Right renal cortex interstitium (tissue), 3 donors: ENCODE measurements at places on chromosomes 6 and 20. TPM values are rescaled to one million over a fixed set of nuclear protein-coding genes. Genes with fewer than 3 reads are reported as not detected.
A peak's percentile ranks its signal among the peaks of the same experiment; 100 is the strongest.

DNA sequence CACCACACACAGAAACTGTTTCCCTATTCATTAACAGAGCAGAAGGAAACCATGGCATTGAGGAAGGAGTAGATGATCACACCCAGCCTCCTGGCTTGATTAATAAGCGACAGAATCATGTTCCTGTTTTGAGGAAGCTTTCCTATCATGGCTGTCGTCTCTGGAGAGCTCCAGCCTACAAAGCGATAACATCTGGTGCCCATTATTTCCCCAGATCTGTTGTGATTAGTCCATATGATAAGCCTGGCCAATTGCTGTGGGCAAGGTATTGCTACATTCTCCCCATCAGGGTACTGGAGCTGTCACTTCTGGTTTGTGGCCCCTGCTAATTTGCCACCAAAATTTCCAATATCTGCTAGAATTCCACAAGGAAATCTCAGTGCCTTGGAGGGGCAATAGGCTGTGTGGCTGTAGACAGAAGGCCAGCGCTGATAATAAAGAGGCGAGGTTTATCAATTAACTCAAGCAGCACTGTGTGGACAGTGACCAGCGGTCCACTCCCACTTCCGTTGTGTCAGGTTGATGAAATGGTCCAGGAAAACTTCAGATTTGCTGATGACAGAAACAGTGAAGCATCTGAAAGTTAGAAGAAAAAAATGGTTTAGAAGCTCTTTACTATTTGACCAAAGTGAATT, 66.4 kb downstream of the OLIG3 start:
- no peak for DNase-seq

GRCh38 chr20:39661833-39662232, 699.7 kb downstream of the DHX35 start:
- DNase-seq: no peak

Gene HFE
- 8.8 TPM for polyA plus RNA-seq

GRCh38 chr6:151089978-151090377, 149.8 kb upstream of the AKAP12 start:
- DNase-seq: peak; percentile 57

Gene SAPCD1
- 7.4 TPM for polyA plus RNA-seq
